Esophagus mucosa (tissue), 1 donor: ENCODE measurements at places on chromosomes 6 and 20.

- ATAC-seq: no peak
Measured at GRCh38 chr20:13910492-13910891, 79.9 kb downstream of the SEL1L2 start.

DNA sequence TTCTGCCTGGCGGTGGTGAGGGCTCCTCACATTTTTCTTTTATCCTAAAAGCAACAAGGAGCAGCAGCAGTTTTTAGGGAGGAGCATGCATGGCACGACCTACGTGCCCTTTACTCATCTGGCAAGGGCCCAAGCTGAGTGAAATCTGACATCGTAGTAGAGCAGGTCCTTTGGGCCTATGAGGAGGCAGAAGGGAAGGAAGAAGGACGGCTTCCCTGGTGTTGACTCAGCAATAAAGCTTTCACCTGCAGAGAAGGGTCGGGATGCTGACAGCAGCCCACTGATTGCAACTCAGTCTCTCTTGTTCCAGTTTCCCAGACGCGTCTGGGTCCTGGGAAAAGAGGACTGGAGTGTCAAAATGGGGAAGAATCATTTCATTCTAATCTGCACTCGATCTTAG is 409.1 kb upstream of the AGPAT4 start:
- ATAC-seq: no peak

DNA sequence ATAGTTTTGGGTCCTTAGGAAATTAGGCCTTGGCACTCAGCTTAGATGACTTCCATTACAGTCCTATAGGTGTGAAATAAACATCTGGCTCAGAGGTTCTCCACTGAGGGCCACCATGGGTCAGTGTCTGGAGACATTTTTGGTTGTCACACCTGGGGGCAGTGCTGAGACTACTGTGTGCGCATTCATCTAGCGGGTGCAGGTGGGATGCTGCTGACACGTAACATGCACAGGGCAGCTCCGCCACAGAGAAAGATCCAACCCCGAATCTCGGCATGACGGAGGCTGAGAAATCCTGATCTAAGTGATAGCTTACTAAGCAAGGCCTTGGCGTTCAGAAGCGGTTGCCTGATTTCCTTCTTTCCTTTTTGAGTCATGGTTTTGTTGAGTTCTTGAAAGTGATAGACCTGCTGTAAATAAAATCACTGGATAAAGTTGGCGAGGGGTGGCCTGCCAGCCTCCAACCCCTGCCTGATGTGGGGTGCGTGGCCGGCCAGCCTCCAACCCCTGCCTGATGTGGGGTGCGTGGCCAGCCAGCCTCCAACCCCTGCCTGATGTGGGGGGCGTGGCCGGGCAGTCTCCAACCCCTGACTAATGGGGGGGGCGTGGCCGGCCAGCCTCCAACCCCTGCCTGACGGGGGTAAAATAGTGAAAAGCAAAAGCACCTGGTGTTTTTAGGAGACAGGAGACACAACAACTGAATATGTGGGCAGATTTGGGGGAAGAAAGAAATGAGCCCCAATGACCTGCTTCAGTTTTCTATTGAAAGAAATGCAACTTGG is 158.1 kb downstream of the CDH26 start:
- ATAC-seq: no peak

- ATAC-seq: no peak
Measured at GRCh38 chr20:1331801-1332453, 3.0 kb upstream of the SDCBP2 start.

- ATAC-seq: no peak
Measured at GRCh38 chr6:43171707-43172103, 636 bp downstream of the SRF start.

GRCh38 chr20:62358171-62359042 is 8.7 kb downstream of the LAMA5 start:
- peak; percentile 27 for ATAC-seq

GRCh38 chr6:15501826-15502445 is 160.9 kb downstream of the DTNBP1 start:
- no peak for ATAC-seq
